ENCODE measurements at places on chromosomes 7 and 10. TPM values are rescaled to one million over a fixed set of nuclear protein-coding genes. Genes with fewer than 3 reads are reported as not detected.
A peak's percentile ranks its signal among the peaks of the same experiment; 100 is the strongest.

DNA sequence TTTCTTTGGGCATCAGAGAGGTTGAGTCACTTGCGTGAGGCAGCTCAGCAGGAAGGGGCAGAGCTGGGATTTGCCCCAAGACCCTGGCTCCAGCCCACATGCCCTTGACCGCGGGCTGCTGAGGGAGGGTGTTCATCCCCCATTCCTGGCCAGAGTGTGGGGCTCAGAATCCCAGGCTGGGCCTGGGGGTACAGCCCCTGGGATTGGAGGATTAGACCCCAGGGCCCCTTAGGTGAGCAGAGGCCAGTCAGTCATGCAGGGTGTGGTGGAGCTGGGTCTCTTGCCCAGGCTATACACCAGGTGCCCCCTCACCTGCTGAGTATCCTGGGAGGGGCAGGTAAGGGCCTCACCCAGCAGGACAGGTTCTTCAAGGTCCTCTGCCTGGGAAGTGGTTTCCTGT lies 68.4 kb upstream of the ZNF716 start:
- H3K36me3 ChIP-seq = no peaks in the 10 kb centered on the region
- no peaks in the 10 kb centered on the region for H3K4me1 ChIP-seq
- no peaks in the 10 kb centered on the region for H3K27me3 ChIP-seq
- no peak overlapping the region for H3K27ac ChIP-seq
- DNase-seq = no peak
- no peak overlapping the region for H3K4me3 ChIP-seq

GRCh38 chr10:28181478-28182096 lies 121.3 kb downstream of the MPP7 start:
- H3K27me3 ChIP-seq = no peaks in the 10 kb centered on the region
- H3K36me3 ChIP-seq = no peaks in the 10 kb centered on the region
- DNase-seq = no peak
- peaks cover 7% of the 10 kb centered on the region for H3K4me1 ChIP-seq
- H3K27ac ChIP-seq = no peak overlapping the region
- no peak overlapping the region for H3K4me3 ChIP-seq

- no peaks in the 10 kb centered on the region for H3K27me3 ChIP-seq
- no peaks in the 10 kb centered on the region for H3K4me1 ChIP-seq
- no peak for DNase-seq
- H3K27ac ChIP-seq = no peak overlapping the region
- H3K4me3 ChIP-seq = no peak overlapping the region
Measured at GRCh38 chr10:86801995-86802394, 45.6 kb downstream of the BMPR1A start.

Gene IDE
- total RNA-seq = 40.9 TPM

DNA sequence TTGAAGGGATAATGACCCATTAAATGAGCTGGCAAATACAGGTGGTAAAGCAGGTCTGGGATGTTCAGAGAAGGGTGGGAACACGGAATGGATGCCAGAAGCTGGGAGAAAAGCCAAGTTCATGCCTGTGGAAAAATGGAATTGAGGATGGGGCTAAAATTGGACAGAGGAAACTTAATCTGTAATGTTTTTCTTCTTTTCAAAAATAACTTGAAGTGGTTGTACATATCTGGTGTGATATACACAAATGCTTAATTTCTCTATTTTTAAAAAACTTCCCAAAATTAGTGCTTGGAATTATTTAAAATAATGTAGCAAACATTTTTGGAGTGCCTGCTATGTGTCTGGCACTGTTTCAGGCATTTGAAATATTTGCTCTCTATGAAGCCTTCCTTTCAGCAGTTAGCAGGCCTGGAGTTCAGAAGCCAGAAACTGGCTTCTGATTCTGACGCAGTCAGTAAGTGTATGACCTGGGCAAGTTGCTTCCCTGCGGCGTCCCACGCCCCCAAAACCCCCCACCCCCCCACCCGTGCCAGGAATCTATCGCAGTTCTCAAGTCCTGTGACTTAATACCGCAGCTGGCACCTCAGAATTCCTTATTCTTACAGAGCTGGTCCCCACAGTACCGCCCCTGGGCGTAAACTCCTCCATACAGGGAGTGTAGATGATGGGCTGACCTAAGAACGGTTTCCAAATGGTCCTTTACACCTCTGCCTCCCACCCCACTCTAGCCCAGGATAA lies 828 bp upstream of the MALSU1 start:
- peak overlapping the region; percentile 95 for H3K4me3 ChIP-seq
- H3K4me1 ChIP-seq = peaks cover 16% of the 10 kb centered on the region
- peaks cover 6% of the 10 kb centered on the region for H3K27me3 ChIP-seq
- DNase-seq = no peak

DNA sequence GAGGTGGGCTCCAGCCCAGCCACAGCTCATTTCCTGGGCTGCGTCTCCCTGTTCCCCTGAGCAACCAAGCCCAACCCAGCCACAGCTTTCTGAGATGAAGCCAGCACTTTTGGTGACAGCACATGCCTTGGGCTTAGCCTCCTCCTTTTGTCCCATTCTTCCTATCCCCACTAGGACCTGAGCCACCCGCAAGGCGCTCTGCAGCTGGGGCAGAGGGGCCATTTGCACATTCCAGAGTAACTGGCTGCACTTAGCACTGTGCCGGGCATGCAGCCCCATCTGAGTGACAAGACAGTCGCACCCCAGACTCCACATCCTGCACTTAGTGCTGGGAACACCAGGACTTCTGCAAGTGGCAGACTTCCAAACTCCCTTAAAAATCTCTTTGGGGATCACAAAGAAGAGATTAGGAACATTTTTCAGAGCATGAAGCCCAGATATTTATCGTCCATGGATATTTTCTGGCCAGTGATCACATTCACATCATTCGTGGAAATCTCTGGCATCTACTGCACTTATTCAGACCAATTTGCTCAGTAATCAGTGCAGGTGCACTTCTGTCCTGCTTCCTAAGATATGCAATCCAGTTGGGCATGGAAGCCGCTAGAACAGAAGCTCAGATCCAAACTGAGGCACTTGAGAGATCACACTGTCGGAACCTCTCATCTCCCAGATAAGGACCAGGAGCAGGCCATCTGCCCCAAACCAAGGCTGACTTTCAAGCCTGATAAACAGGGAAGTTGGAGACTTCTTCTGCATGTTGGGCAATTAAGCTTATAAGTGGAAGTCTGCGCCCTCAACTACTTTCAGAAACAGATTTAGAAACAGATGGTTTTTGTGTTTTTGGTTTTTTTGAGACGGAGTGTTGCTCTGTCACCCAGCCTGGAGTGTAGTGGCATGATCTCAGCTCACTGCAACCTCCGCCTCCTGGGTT lies 26.4 kb downstream of the CHST15 start:
- H3K4me1 ChIP-seq = peaks cover 89% of the 10 kb centered on the region
- H3K36me3 ChIP-seq = no peaks in the 10 kb centered on the region
- no peak overlapping the region for H3K4me3 ChIP-seq
- H3K27me3 ChIP-seq = no peaks in the 10 kb centered on the region

Gene CYP26C1
- total RNA-seq = 0.19 TPM

GRCh38 chr7:92095380-92095779 lies 38.9 kb downstream of the CYP51A1 start:
- no peaks in the 10 kb centered on the region for H3K27me3 ChIP-seq
- no peak overlapping the region for H3K4me3 ChIP-seq
- DNase-seq = no peak

GRCh38 chr7:135710417-135711138 lies 17.4 kb downstream of the SLC13A4 start:
- no peaks in the 10 kb centered on the region for H3K4me1 ChIP-seq
- H3K36me3 ChIP-seq = no peaks in the 10 kb centered on the region
- H3K4me3 ChIP-seq = no peak overlapping the region
- H3K27ac ChIP-seq = no peak overlapping the region
- H3K27me3 ChIP-seq = no peaks in the 10 kb centered on the region

Gene CHST15
- total RNA-seq = 72.0 TPM

- no peak overlapping the region for H3K27ac ChIP-seq
- DNase-seq = no peak
- no peaks in the 10 kb centered on the region for H3K36me3 ChIP-seq
- H3K4me1 ChIP-seq = peaks cover 12% of the 10 kb centered on the region
Measured at GRCh38 chr7:127752829-127753228, 100.8 kb downstream of the SND1 start.

DNA sequence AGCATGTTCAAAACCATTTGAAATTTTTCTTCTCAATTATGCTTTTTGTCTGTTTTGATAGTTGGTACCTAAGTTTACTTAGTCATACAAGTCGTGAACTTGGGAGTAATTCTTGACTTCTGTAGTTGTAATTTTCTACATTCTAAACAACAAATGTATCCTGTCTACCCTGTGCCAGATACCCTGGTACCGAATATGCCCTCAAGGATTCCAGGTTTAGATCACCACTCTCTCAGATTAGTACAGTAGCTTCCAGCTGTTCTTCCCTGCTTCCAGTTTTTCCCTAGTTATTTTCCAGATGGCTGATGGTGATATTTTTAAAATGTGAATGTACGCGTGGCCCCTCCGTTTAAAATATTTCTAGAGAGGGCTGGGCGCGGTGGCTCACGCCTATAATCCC lies 6.5 kb downstream of the STAM start:
- peaks cover 16% of the 10 kb centered on the region for H3K4me1 ChIP-seq
- no peak overlapping the region for H3K4me3 ChIP-seq
- no peak for DNase-seq
- H3K27me3 ChIP-seq = no peaks in the 10 kb centered on the region
- H3K27ac ChIP-seq = no peak overlapping the region

Gene LIPJ
- total RNA-seq = 0.39 TPM

GRCh38 chr10:64690194-64690593 lies 1169.0 kb downstream of the REEP3 start:
- H3K4me3 ChIP-seq = no peak overlapping the region
- H3K27ac ChIP-seq = no peak overlapping the region
- H3K27me3 ChIP-seq = no peaks in the 10 kb centered on the region
- no peak for DNase-seq

GRCh38 chr7:150361807-150362621 lies 6.6 kb upstream of the REPIN1 start:
- no peaks in the 10 kb centered on the region for H3K36me3 ChIP-seq
- no peak for DNase-seq

- no peak for DNase-seq
- no peaks in the 10 kb centered on the region for H3K36me3 ChIP-seq
- no peak overlapping the region for H3K4me3 ChIP-seq
- no peaks in the 10 kb centered on the region for H3K4me1 ChIP-seq
Measured at GRCh38 chr7:98034081-98035035, 44.4 kb upstream of the OCM2 start.

- no peak overlapping the region for H3K27ac ChIP-seq
- H3K4me1 ChIP-seq = no peaks in the 10 kb centered on the region
- H3K27me3 ChIP-seq = no peaks in the 10 kb centered on the region
- DNase-seq = no peak
Measured at GRCh38 chr7:116779216-116779615, 83.2 kb upstream of the CAPZA2 start.

DNA sequence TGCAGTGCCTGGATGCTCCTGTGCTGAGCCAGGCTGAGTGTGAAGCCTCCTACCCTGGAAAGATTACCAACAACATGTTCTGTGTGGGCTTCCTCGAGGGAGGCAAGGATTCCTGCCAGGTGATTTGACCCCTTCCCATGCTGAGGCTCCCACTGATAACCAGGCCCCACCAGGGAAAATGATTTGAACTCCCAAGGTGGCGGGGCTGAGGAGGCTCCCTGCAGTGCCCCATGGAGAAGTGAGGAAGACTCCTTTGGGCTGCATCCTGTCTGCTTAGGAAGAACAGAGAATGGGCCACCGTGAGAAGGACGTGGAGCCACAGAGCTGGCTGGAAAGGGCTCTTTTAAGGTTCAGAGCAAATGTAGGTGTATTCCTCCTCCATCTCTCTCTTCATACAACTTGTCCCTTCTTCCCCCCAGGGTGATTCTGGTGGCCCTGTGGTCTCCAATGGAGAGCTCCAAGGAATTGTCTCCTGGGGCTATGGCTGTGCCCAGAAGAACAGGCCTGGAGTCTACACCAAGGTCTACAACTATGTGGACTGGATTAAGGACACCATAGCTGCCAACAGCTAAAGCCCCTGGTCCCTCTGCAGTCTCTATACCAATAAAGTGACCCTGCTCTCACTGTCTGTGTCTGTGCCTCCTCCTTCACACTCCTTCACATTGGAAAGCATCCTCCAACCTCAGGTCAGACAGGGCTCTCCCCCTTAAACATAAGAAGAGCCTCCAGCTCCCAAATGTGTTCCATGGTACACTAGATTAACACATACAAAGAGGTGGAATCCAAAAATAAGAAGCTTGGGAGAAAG lies 3.4 kb downstream of the PRSS2 start:
- H3K4me3 ChIP-seq = no peak overlapping the region
- no peaks in the 10 kb centered on the region for H3K27me3 ChIP-seq
- no peak for DNase-seq
- H3K27ac ChIP-seq = no peak overlapping the region
- H3K36me3 ChIP-seq = no peaks in the 10 kb centered on the region

Gene KCND2
- not detected for total RNA-seq

DNA sequence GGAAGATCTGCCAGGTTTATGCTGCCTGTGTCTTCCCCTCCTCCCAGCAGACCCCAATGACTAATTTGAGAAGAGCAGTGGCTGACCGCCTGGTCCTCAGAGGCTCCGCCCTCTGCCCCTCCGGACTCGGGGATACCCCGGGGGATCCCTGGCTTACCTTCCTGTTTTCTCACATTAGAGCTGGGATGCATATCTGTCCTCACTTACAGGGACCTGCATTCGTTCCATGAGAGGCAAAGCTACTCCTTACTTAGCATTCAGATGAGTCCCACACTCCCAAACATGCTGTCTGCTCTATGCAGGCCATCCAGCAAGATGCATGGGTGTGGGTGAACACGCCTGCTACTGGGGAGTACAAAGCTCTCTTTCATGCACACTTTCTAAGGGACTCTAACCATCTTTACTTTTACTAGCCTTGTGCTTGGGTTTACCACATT lies 24.0 kb downstream of the VOPP1 start:
- H3K36me3 ChIP-seq = no peaks in the 10 kb centered on the region
- no peak for DNase-seq
- no peaks in the 10 kb centered on the region for H3K27me3 ChIP-seq

GRCh38 chr7:6425948-6426347 lies 21.8 kb downstream of the DAGLB start:
- H3K27me3 ChIP-seq = no peaks in the 10 kb centered on the region
- H3K27ac ChIP-seq = no peak overlapping the region
- H3K4me3 ChIP-seq = no peak overlapping the region
- H3K4me1 ChIP-seq = no peaks in the 10 kb centered on the region
- DNase-seq = no peak

Gene CALD1
- total RNA-seq = 0.69 TPM

GRCh38 chr7:42135728-42136127 lies 101.3 kb downstream of the GLI3 start:
- H3K27me3 ChIP-seq = no peaks in the 10 kb centered on the region
- H3K4me3 ChIP-seq = no peak overlapping the region
- no peak for DNase-seq
- no peaks in the 10 kb centered on the region for H3K36me3 ChIP-seq

Gene C10orf105
- total RNA-seq = not detected

DNA sequence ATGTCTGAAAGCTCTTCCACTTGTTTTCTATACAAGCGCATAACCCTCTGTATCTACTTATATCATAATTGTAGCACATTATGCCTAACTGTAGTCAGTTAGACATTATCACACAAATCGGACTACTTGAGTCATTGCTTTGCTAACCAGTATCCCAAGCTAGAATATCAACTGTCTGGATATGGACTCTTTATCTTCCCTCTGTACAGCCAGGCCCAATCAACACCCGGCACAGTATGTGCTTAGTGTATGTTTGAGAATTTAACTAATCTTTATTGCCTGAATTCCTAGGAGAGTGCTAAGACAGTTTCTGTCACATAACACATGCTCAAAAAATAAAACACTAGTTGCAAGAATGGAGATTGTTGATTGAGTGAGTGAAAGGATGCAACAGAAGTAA lies 211.2 kb downstream of the ARL4A start:
- H3K36me3 ChIP-seq = no peaks in the 10 kb centered on the region
- H3K4me3 ChIP-seq = no peak overlapping the region

- no peak overlapping the region for H3K4me3 ChIP-seq
- no peak for DNase-seq
- no peak overlapping the region for H3K27ac ChIP-seq
- no peaks in the 10 kb centered on the region for H3K4me1 ChIP-seq
- no peaks in the 10 kb centered on the region for H3K27me3 ChIP-seq
Measured at GRCh38 chr10:123687758-123688157, 21.6 kb downstream of the GPR26 start.

All from B cell (primary cell).